ENCODE measurements at places on chromosomes 16 and 17.

- DNase-seq: no peak
These were observed 2.1 kb downstream of the PPP1R1B start for GRCh38 chr17:39628655-39629493.

GRCh38 chr17:61503961-61504360 lies 51.7 kb downstream of the TBX4 start:
- DNase-seq: no peak

GRCh38 chr16:30567991-30568638 lies 3.4 kb downstream of the ZNF688 start:
- peak; percentile 95 for DNase-seq

DNA sequence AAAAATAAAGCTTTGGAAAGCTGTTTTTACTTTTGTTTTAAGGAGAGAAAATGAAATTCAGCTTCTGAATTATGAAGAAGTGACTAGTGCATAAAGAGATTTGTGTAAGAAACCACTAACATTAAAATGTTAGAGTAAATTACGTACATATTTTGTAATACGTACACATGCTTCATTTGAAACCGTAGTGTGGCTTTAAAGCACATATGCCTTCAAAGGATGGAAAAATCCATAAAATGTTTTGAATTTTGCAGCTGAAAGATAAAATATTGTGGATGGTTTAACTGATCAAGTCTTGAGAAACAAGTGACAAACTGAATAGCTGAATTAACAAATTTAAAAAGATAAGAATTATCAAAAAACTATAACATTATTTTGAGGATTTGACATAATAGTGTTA lies 35.4 kb downstream of the COX10 start:
- no peak for DNase-seq

DNA sequence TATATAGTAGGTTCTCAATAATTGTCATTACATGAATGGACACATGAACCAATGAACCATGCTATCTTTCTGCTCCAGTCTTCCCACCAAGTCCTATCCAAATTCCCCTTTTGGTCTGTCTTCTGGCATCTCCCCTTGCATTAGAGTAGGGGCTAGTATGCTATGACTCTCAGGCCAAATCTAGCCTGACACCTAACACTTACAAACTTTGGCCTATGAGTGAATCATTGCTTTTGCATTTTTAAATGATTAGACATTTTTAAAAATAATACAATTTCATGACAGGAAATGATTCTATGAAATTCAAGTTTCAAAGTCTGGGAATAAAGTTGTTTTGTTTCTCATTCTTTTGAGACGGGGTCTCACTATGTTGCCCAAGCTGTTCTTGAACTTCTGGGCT lies 102.5 kb upstream of the MAF start:
- DNase-seq: no peak

DNA sequence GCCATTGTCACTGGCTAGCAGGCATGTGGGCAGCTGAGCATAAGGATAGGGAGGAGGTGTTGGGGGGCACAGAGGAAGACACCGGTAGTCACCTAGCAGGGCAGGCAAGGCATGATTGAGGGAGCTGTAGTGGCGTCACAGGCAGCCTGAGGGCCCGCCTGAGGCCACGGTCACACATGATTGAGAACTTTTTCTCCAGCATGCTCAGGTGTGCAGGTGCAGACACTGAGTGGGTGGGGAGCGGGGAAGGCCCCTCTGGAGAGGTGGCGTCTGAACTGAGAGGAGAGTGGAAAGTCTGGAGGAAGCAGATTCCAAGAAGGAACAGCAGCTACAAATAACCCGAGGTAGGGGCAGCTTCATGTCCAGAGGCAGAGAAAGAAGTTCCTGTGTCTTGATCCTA lies 10.9 kb upstream of the ARMC7 start:
- no peak for DNase-seq

- peak; percentile 41 for DNase-seq
These were observed 74.4 kb downstream of the PCTP start for GRCh38 chr17:55825213-55825612.

DNA sequence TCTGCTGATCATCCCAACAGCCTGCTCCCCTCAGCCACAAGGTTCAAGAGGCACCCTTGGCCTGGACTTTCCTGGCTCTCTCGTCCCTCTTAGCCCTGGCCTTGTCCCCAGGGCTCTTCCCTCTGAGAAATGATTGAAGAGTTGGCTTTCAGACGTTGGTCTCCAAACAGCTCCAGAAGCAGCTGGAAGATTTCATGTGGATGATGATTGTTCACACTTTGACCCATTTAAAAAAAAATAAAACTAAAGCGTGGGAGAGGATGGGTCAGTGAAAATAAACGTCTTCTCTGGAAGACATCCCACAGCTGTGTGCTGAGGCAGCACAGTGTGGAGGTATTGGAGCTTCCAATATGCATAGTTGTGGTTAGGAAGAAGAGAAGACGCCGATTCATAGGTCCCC lies 54.7 kb upstream of the CDH11 start:
- DNase-seq: no peak

Data from MCF 10A (cell line).